ENCODE measurements at places on chromosomes 1 and 21. TPM values are rescaled to one million over a fixed set of nuclear protein-coding genes. Genes with fewer than 3 reads are reported as not detected.

DNA sequence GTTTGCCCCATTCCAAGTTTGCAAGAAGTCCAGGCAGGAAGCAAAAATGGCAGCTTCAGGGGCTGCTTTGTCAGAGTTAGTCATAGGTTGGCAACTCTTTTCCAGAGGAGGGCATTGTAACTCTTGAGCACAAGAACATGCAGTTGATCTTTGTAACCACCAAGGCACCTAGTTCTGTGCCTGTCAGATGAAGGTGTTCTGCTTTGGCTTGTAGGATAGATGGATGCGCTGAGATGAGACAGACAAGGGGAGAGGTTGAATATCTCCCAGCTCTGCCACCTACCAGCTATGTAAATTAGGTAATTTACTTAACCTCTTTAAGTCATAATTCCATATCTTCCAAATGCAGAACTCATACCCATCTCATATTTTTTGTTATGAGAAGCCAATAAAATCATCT lies 89.3 kb downstream of the ZNF648 start:
- no peaks in the 10 kb centered on the region for H3K27me3 ChIP-seq
- DNase-seq = no peak
- no peaks in the 10 kb centered on the region for H3K4me1 ChIP-seq
- no peaks in the 10 kb centered on the region for H3K36me3 ChIP-seq

The TAS1R2 gene
- not detected for total RNA-seq

- no peaks in the 10 kb centered on the region for H3K27me3 ChIP-seq
- H3K4me3 ChIP-seq = peak overlapping the region; percentile 28
- H3K4me1 ChIP-seq = peaks cover 3% of the 10 kb centered on the region
These were observed 119.1 kb upstream of the JUN start for GRCh38 chr1:58902830-58903513.

The SPRR2E gene
- not detected for total RNA-seq

GRCh38 chr1:40840526-40841323 lies 21.4 kb downstream of the CITED4 start:
- no peak for DNase-seq
- no peaks in the 10 kb centered on the region for H3K36me3 ChIP-seq
- H3K27me3 ChIP-seq = peaks cover 8% of the 10 kb centered on the region
- H3K4me3 ChIP-seq = no peak overlapping the region
- H3K27ac ChIP-seq = no peak overlapping the region
- H3K4me1 ChIP-seq = peaks cover 33% of the 10 kb centered on the region

DNA sequence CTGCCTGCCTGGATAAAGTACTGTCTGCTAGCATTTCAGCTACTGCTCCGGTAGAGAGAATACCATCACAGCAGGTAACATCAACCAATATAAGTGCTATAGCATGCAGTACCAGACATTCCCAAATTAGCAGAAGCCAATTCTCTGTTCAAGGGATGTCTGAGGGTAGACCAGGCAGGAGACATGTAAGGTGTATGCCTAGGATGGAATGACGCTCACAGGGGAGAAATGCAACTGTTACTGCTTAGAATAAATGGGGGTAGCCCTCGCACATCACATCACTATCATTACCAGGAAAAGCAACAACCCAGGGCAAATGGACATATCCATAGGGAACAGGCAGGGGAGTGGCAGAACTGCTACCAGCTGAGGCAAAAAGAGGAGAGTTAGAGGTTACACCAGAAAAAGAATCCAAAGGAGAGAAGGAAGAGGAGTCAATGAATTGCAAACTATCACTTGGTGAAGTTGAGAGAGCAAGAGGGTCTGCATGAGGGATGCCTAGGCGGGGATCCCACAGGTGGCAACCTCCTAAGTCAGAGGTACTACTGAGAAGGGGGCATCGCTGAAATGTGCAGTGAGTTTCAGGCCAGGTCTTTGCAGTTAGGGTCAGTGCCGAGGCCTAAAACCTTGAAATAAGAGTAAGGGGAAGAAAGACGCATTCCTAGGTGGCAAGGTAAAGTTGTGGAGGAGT lies 1.1 kb downstream of the UBE2Q1 start:
- peaks cover 36% of the 10 kb centered on the region for H3K36me3 ChIP-seq
- no peak overlapping the region for H3K27ac ChIP-seq
- no peaks in the 10 kb centered on the region for H3K27me3 ChIP-seq

The LCE3D gene
- not detected for total RNA-seq

- H3K4me3 ChIP-seq = no peak overlapping the region
- no peak overlapping the region for H3K27ac ChIP-seq
- H3K36me3 ChIP-seq = no peaks in the 10 kb centered on the region
- no peaks in the 10 kb centered on the region for H3K4me1 ChIP-seq
- H3K27me3 ChIP-seq = no peaks in the 10 kb centered on the region
These were observed 177.4 kb upstream of the RNPC3 start for GRCh38 chr1:103348136-103348535.

DNA sequence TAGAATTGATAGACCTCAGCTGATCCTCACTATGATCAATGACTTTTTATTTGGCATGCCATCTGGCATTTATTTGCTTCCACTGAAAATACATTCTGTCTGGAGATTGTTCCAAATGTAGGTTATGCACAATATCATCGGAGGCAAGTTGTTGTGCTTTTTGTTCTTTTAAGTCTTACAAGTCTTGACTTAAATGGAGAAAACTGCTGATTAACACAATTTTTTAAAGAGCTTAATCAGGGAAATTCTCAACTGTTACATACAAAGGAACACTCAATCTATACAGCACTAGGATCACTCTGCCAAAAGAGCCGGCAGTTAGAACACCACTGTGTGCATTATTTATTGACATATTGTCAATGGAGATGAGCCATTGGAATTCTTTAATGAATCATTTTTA lies 19.2 kb downstream of the CYYR1 start:
- H3K27me3 ChIP-seq = no peaks in the 10 kb centered on the region
- H3K4me3 ChIP-seq = no peak overlapping the region
- H3K27ac ChIP-seq = no peak overlapping the region
- H3K36me3 ChIP-seq = no peaks in the 10 kb centered on the region
- H3K4me1 ChIP-seq = no peaks in the 10 kb centered on the region
- no peak for DNase-seq

DNA sequence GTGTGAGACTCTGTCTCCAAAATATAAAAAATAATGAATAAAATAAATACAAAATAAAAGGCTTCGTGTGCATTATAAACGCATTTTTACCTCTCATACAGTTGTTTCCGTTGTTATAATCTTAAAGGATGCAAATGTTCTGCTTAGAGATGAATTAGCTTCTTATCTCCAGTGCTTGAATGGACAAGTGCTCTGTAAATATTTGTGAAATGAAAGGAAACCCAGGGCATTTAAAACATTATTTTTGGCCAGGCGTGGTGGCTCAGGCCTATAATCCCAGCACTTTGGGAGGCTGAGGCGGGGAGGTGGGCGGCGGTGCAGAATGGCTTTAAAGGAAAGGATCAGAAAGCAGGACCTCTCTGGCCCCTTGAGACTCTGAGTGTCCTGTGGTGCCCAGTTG lies 94.5 kb downstream of the HUNK start:
- H3K4me1 ChIP-seq = no peaks in the 10 kb centered on the region
- no peak overlapping the region for H3K4me3 ChIP-seq
- DNase-seq = no peak
- H3K36me3 ChIP-seq = no peaks in the 10 kb centered on the region
- H3K27ac ChIP-seq = no peak overlapping the region

- no peaks in the 10 kb centered on the region for H3K4me1 ChIP-seq
- H3K27me3 ChIP-seq = no peaks in the 10 kb centered on the region
- no peaks in the 10 kb centered on the region for H3K36me3 ChIP-seq
- H3K4me3 ChIP-seq = no peak overlapping the region
These were observed 973.5 kb upstream of the B3GALT2 start for GRCh38 chr1:194159941-194160340.

DNA sequence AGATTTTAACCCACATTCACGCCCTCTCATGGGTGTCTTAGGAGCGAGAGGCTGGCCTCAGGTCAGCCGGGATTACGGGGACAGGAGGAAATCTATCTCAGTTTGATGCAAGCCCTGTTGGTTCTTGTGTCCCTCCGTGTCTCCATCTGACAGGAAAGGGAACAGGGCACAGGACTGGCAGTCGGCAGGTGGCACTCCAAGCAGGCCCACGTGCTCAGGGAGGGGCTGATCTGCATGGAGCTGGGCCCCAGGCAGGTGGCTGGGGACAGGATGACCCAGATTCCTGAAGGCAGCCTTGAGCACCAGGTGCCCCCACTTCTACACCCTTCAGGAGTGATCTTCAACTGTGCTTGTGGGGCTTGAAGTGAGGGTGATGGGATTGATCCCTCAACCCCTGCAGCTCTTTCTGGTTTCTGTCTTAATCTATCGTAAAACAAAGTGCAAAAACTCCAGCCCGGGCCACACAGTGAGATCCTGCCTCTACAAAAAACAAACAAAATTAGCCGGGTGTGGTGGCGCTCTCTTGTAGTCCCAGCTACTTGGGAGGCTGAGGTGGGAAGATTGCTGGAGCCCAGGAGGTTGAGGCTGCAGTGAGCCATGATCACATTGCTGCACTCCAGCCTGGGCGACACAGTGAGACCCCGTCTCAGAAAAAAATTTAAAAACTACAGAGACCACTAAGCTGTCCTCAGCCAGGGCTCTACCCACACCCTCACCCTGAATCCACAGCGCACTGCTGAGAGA lies 8.3 kb downstream of the PLEKHG5 start:
- no peak overlapping the region for H3K27ac ChIP-seq
- H3K4me3 ChIP-seq = no peak overlapping the region
- H3K27me3 ChIP-seq = peaks cover 38% of the 10 kb centered on the region
- DNase-seq = no peak
- H3K36me3 ChIP-seq = no peaks in the 10 kb centered on the region

The DSCAM gene
- 0.05 TPM for total RNA-seq

DNA sequence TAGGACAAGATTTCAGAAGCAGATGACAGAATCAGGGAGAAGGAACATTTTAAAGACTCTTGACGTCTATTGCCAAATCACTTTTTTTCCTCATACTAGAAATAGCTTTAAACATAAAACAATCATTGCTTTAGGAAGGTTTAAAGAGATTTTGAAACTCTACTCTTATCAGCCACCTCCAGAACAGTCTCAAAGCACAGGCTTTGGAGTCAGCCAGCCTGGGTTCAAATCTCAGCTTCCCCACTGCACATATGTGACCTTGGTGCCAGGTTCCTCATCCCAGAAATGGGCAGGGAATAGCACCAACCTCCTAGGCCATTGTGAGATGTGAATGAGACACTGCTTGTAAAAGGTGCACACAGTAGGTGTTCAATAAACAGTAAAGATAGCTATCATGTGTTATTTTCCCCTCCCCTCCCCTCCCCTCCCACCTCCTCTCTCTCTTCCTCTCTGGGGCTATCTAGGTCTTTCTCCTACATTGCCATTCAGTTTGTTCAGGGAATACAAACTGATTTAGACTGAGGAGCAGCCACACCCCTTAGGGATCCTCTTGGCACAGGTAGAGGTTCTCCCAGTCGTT lies 20.6 kb downstream of the SPOCD1 start:
- H3K27me3 ChIP-seq = no peaks in the 10 kb centered on the region
- no peaks in the 10 kb centered on the region for H3K36me3 ChIP-seq
- H3K4me3 ChIP-seq = no peak overlapping the region
- DNase-seq = no peak
- peaks cover 13% of the 10 kb centered on the region for H3K4me1 ChIP-seq
- no peak overlapping the region for H3K27ac ChIP-seq

GRCh38 chr1:19307794-19308508 lies 4.0 kb downstream of the AKR7A2 start:
- H3K36me3 ChIP-seq = peaks cover 55% of the 10 kb centered on the region
- H3K27ac ChIP-seq = no peak overlapping the region
- no peak overlapping the region for H3K4me3 ChIP-seq
- peaks cover 3% of the 10 kb centered on the region for H3K27me3 ChIP-seq

- no peaks in the 10 kb centered on the region for H3K4me1 ChIP-seq
- no peak overlapping the region for H3K4me3 ChIP-seq
- no peak for DNase-seq
- no peaks in the 10 kb centered on the region for H3K36me3 ChIP-seq
These were observed 15.3 kb downstream of the SPATA46 start for GRCh38 chr1:162361349-162361748.

GRCh38 chr1:176852124-176852523 lies 312.4 kb downstream of the ASTN1 start:
- no peak overlapping the region for H3K4me3 ChIP-seq
- no peaks in the 10 kb centered on the region for H3K36me3 ChIP-seq
- no peaks in the 10 kb centered on the region for H3K4me1 ChIP-seq
- no peak for DNase-seq

The FCRLA gene
- total RNA-seq = 2.4 TPM

GRCh38 chr1:202203238-202204039 lies 9.8 kb downstream of the LGR6 start:
- peaks cover 26% of the 10 kb centered on the region for H3K4me1 ChIP-seq
- no peak for DNase-seq
- H3K36me3 ChIP-seq = no peaks in the 10 kb centered on the region
- no peak overlapping the region for H3K27ac ChIP-seq
- H3K4me3 ChIP-seq = no peak overlapping the region
- H3K27me3 ChIP-seq = peaks cover 25% of the 10 kb centered on the region

DNA sequence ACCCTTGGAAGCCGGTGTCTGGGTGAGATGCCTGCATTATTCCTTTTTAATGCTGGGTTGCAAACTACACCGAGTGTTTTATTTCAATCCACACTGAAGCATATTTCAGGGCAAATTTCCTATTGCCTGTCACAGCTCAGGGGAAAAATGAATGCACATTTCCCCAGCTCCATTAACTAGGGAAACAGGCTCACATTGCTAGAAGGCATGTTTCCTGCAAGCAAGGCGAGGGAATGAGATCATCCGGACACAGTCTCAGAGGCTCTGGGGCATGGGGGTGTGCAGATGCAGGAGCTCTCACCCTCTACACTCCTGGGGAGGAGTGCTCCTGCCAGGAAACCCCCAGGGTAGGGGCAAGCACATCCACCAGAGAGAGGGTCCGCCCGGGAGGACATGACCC lies 24.6 kb downstream of the SYT2 start:
- H3K4me3 ChIP-seq = no peak overlapping the region
- DNase-seq = no peak

The PTPRF gene
- total RNA-seq = 26.0 TPM

DNA sequence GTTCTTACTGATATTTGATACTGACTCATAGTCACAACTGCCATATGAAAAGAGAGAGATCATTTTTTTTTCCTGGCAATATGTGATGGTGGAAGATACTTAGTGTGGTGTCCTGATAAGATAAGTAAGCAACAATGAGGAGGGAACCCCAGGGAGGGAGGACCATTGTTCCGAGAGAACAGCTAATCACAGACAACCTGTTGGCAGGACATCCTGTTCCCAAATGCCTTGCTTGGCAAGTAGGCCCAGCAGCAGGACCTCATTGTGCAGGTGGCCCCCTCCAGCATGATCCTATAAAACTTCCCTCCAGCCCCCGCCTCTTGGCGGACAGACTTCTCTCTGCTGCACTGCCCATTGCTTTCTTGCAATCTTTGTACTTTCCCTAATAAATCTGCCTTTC lies 329.4 kb upstream of the CHRM3 start:
- DNase-seq = no peak
- H3K27ac ChIP-seq = no peak overlapping the region
- H3K27me3 ChIP-seq = no peaks in the 10 kb centered on the region
- H3K36me3 ChIP-seq = no peaks in the 10 kb centered on the region
- no peak overlapping the region for H3K4me3 ChIP-seq

The CD1B gene
- total RNA-seq = 456 TPM

DNA sequence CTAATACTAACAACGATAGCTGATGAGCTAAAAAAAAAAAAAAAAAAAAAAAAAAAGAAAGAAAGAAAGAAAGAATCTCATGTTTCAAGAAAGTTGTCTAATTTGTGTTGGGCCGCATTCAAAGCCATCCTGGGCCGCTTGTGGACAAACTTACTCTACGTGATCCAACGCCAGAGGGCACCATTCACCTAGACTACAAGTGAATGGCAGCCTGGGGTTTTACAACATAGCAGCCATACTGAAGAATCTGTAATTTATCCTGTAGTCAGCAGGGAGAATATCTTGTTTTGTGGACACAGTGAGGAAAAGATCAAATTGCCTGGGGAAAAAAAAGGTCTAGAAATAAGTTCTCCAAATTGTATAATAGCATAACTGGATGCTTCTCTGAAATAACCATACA lies 47.0 kb downstream of the CYP2J2 start:
- no peaks in the 10 kb centered on the region for H3K36me3 ChIP-seq
- no peaks in the 10 kb centered on the region for H3K27me3 ChIP-seq
- H3K27ac ChIP-seq = no peak overlapping the region

All from thymus (tissue), 14 donors.